Fibroblast of upper back skin (primary cell): ENCODE measurements at places on chromosomes 12 and 14.

DNA sequence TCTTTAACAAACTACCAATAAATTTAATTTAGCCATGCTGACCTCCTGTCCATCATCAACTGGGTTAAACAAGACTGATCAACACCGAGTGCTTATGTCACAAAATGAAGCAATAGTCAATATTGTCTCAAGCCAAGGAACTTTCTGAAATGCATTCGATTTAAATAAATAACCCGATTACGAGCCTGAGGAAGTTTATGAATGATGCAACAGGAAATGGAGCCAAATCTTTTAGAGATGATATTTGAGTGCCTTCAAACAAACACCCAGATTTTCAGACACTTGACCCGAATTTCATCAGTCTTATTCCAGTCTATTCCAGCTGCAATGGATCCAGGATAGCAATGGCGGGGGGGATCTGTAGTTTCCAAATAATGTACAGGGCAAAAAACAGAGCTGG, 27.9 kb downstream of the FAR2 start:
- DNase-seq = peak; percentile 5

DNA sequence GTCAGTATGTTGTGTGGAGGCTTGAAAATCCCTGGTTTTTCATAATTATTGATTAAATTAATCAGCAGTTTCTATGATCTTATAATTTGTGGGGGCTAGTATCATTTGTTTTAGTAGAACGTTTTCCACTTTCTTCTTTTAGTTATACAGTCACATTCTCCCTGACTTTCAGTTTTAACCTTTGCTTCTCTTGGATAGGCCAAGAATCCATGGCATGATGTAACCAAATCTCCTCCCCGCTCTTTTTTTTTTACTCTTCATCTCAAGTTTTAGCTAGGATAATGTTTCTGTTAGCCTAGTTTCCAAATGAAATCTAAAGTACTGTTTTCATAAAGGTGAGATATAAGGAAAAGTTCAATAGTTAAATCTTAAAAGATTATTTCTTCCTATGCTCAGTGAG, 106.5 kb downstream of the TMEM117 start:
- DNase-seq = peak; percentile 13

DNA sequence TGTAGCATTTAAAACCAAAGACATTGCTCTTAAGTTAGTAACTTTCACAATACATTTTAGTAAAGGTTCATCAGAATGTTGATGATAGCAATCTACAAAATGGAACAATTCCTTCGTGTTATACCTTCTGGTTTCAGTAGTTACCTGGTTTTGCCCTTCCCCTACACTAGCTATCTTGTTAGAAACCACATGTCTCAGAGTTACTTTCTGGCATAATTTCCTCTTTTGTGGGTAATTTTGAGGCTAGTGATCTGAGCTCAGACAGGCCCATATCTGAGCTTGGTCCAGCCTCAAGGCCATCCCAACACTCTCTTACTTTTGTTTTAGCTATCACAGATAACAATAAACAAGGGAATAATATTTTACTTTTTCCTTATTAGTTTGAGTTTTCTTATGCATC, 196.9 kb downstream of the KITLG start:
- no peak for DNase-seq

GRCh38 chr14:63045234-63045611, at the start of gene KCNH5:
Gene KCNH5, minus strand, starts transcription at chr14:63045458. Its CDS starts 272 bp downstream, at chr14:63045186.
- DNase-seq = peak; percentile 34

GRCh38 chr12:87439990-87440827, 589.0 kb downstream of the C12orf50 start:
- peak; percentile 93 for DNase-seq

DNA sequence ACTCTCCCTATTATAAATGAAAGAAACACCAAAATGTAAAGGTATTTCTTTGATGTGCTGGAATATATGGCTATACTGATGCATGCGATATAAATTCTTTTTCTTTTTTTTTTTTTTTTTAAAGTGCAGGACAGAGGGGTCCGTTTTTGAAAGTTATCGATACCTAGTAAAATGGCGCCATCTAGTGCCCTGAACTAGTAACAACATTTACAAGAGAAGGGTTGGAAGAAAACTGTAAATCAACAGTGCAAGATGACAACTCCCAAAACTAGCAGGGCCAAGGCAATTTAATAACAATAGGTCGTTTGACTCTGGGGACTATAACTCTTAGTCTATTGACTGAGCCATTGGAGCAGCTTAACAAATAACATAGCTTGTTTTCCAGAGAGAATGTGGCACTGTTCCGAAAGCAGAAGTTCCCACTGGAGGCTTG, 137.7 kb downstream of the SPTSSA start:
- DNase-seq = peak; percentile 38

DNA sequence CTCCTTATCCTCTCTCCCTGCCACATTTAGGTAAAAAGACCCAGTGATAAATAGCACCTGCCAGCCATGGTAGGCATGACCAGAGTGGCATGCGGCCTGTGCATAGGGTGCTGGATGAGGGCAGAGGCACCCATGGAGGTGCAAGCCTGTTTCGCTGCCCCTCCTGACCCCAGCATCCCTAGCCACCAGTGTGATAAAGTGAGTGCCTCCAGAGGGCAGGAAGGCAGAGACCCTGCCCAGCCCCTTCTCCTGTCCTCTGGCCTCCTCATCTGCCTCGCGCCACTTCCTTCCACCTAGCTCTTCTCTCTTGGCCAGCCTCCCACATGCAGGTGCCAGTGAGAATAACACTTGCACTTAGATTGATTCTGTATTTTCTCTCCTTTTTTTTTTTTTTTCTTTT, 108.3 kb upstream of the FUT8 start:
- DNase-seq = no peak

- no peak for DNase-seq
These were observed 34.4 kb downstream of the PROX2 start for GRCh38 chr14:74841230-74842207.

GRCh38 chr12:40376533-40377267, 151.9 kb downstream of the LRRK2 start:
- DNase-seq = no peak

DNA sequence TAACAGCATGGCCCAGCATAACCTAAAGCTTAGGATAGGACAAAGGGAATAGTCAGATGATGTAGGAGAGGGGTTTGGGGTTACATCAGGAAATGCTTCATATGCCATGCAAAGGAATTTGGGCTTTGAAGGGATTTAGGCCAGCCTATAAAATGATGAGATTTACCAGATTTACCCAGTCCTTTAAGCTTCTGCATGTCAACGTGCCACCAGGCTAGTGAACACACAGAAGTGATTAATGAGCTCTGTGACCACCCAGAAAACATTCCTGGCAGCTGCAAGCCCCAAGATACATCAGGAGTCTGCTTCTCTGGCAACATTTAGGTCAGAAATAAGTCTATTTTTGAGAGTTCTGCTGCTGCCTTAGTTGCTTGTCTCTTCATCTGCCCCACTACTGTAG, 118.3 kb downstream of the LRIG3 start:
- DNase-seq = peak; percentile 47

DNA sequence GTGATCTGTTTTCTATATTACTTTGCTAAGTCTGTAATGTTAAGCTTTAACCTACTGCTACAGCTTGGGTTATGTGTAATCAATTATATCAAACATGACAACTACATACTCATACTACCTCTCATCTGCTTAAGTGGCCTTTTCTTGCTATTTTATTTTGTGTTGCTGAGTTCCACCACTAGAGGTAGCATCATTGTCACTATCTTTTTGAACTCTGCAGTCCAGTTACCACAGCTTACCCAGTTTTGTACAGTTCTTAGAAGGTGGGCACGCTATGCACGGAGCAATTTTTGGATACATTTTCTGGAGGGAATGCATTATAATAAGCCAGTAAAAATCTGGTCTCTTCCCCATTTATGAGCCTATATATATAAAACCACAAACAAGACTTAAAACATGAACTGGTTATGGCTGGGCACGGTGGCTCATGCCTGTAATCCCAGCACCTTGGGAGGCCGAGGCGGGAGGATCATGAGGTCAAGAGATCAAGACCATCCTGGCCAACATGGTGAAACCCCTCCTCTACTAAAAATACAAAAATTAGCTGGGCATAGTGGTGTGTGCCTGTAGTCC, 48.5 kb downstream of the SAV1 start:
- DNase-seq = peak; percentile 55
